ENCODE measurements at places on chromosomes 4 and X. TPM values are rescaled to one million over a fixed set of nuclear protein-coding genes. Genes with fewer than 3 reads are reported as not detected.

GRCh38 chr4:86818211-86818610 is 31.0 kb downstream of the SLC10A6 start:
- H3K36me3 ChIP-seq: peaks cover 11% of the 10 kb centered on the region

DNA sequence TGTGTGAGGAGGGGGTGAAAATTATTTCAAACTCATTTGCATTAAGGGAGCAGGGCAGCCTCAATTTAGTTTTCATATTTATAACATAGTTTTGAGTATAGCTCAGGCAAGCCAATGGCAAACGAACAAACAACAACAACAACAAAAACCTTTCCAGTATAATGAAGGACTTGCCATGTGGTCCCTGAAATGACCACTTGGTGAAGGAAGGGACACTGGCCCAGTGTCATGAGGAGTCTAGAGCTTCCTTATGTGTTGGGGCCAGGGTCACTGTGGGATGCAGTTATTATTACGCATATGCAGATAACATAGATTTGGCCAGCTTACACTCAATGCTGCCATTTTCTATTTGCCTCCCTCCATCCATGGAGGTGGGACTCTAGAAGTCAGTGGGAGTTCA is 23.3 kb downstream of the NKX3-2 start:
- DNase-seq: no peak
- H3K4me1 ChIP-seq: peaks cover 5% of the 10 kb centered on the region
- no peak overlapping the region for H3K27ac ChIP-seq
- peaks cover 65% of the 10 kb centered on the region for H3K27me3 ChIP-seq

The CLIC2 gene
- total RNA-seq: not detected

GRCh38 chrX:65127842-65128241 is 151.6 kb upstream of the ZC4H2 start:
- H3K27me3 ChIP-seq: no peaks in the 10 kb centered on the region
- DNase-seq: no peak
- no peaks in the 10 kb centered on the region for H3K36me3 ChIP-seq
- H3K4me3 ChIP-seq: no peak overlapping the region
- no peaks in the 10 kb centered on the region for H3K4me1 ChIP-seq

DNA sequence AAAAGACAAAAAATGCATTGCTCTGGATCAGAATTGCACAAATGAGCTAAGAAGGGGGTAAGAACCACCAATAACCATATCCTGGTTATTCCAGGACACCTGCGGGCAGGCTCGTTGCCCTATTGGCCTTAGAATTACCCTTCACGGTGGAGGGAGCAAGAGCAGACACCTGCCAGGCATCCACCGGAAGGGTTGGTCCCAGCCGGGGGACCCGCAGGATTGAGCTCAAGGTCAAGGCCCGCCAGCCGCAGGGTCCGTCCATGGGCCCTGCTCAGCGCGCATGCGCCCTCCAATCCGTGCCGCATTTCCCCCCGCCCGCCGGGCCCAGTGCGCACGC is 575 bp downstream of the SLC25A6 start:
- DNase-seq: no peak
- H3K36me3 ChIP-seq: peaks cover 33% of the 10 kb centered on the region
- H3K27ac ChIP-seq: peak overlapping the region; percentile 98
- no peaks in the 10 kb centered on the region for H3K27me3 ChIP-seq
- peaks cover 13% of the 10 kb centered on the region for H3K4me1 ChIP-seq

DNA sequence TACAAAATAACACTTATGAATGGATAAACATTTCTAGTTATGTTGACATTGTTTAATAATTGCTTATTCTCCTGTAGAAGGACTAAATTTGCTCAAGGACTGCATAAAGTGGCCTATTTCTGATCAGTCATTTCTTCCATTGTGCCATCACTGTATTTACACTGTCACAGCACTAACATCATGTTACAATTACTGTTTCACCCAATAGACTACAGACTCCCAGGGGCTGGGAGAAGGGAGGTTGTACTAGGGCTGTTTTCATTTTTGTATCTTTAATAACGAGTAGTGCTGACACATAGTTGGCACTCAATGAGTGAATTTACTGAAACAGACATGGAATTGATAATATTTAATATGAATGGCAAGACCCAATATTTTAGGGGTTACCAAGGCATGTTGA is 139.5 kb downstream of the SLC10A7 start:
- no peaks in the 10 kb centered on the region for H3K4me1 ChIP-seq
- H3K27ac ChIP-seq: no peak overlapping the region
- no peak for DNase-seq

The PHKA1 gene
- total RNA-seq: 7.5 TPM

- no peaks in the 10 kb centered on the region for H3K36me3 ChIP-seq
- no peak for DNase-seq
- H3K27ac ChIP-seq: no peak overlapping the region
- no peak overlapping the region for H3K4me3 ChIP-seq
- H3K27me3 ChIP-seq: peaks cover 3% of the 10 kb centered on the region
Observed at GRCh38 chr4:16297003-16297402, 70.7 kb upstream of the TAPT1 start.

- H3K27me3 ChIP-seq: no peaks in the 10 kb centered on the region
- no peaks in the 10 kb centered on the region for H3K36me3 ChIP-seq
- no peak overlapping the region for H3K4me3 ChIP-seq
- no peak overlapping the region for H3K27ac ChIP-seq
- H3K4me1 ChIP-seq: no peaks in the 10 kb centered on the region
Observed at GRCh38 chrX:122091571-122091970, 1044.2 kb downstream of the GLUD2 start.

- H3K36me3 ChIP-seq: no peaks in the 10 kb centered on the region
- DNase-seq: peak; percentile 94
- peak overlapping the region; percentile 89 for H3K27ac ChIP-seq
- H3K27me3 ChIP-seq: no peaks in the 10 kb centered on the region
- H3K4me3 ChIP-seq: no peak overlapping the region
- H3K4me1 ChIP-seq: peaks cover 49% of the 10 kb centered on the region
Observed at GRCh38 chr4:76562161-76562560, 127.1 kb downstream of the SHROOM3 start.

DNA sequence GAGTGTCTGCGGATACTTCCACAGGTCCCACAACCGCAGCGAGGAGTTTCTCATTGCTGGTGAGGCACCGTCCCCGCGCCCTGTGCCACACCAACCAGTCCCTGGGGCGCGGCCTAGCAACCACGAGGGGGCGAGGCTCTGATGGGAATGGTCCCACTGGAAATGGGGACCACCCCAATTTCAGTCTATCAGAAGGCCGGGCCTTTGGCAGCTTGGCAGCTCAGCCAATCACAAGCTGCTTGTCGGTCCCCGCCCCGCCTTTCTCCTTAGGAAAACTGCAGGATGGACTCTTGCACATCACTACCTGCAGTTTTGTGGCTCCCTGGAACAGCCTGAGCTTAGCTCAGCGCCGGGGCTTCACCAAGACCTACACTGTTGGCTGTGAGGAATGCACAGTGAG is 3.0 kb downstream of the TIMP1 start:
- H3K36me3 ChIP-seq: no peaks in the 10 kb centered on the region
- peaks cover 24% of the 10 kb centered on the region for H3K4me1 ChIP-seq
- DNase-seq: no peak
- H3K27me3 ChIP-seq: no peaks in the 10 kb centered on the region

GRCh38 chrX:33447285-33447684 is 235.9 kb upstream of the DMD start:
- H3K4me3 ChIP-seq: no peak overlapping the region
- H3K27ac ChIP-seq: no peak overlapping the region
- no peaks in the 10 kb centered on the region for H3K36me3 ChIP-seq

GRCh38 chr4:73844806-73845205 is 8.3 kb upstream of the PF4V1 start:
- H3K27me3 ChIP-seq: no peaks in the 10 kb centered on the region
- H3K4me1 ChIP-seq: no peaks in the 10 kb centered on the region
- no peak for DNase-seq
- H3K27ac ChIP-seq: no peak overlapping the region

The DIPK2B gene
- total RNA-seq: not detected

GRCh38 chr4:88211473-88212252 is 53.2 kb upstream of the ABCG2 start:
- no peak overlapping the region for H3K4me3 ChIP-seq
- peak; percentile 13 for DNase-seq
- H3K27me3 ChIP-seq: no peaks in the 10 kb centered on the region
- no peaks in the 10 kb centered on the region for H3K4me1 ChIP-seq
- H3K36me3 ChIP-seq: no peaks in the 10 kb centered on the region
- no peak overlapping the region for H3K27ac ChIP-seq

DNA sequence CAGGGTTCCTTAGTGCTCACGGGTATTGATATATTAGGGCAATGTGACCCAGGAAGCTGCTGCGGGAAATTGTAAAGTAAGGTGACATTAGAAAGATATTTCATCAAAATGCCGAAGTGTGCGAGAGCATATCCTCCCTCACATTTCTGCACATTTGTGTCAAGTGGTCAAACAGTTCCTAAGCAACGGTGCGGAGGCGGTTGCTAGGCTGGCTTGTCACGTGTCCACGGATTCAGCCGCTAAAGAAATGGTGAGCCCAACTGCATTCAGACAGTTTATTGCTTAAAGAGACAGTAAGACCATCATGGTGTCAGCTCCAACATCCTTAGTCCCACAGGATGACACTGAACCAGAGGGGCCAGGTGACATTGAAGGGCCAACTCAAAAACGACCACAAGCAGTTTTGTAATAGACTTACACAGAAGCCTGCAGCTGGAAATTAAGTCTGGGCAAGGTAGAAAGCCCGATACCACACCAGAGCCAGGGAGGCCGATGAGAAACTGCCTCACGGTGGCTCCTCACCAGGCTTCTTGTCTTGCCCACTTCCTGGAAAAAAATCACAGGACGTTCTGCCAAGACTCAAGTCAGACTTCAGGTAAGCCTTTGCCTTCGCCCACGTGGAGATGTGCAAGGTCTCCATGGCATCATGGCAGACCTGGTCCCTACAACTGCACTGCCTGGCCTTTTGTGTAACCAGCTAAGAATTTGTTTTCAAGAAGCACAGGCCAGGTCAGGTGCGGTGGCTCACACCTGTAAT is 50.4 kb downstream of the USP11 start:
- H3K36me3 ChIP-seq: no peaks in the 10 kb centered on the region
- H3K4me3 ChIP-seq: peak overlapping the region; percentile 29
- H3K4me1 ChIP-seq: peaks cover 16% of the 10 kb centered on the region
- no peaks in the 10 kb centered on the region for H3K27me3 ChIP-seq
- H3K27ac ChIP-seq: peak overlapping the region; percentile 12

The BEX5 gene
- 1.6 TPM for total RNA-seq

Data from astrocyte (in vitro differentiated cells and primary cell).